Activated CD4-positive, CD25-positive, alpha-beta regulatory T cell (primary cell): ENCODE measurements at places on chromosomes 11 and 22.

DNA sequence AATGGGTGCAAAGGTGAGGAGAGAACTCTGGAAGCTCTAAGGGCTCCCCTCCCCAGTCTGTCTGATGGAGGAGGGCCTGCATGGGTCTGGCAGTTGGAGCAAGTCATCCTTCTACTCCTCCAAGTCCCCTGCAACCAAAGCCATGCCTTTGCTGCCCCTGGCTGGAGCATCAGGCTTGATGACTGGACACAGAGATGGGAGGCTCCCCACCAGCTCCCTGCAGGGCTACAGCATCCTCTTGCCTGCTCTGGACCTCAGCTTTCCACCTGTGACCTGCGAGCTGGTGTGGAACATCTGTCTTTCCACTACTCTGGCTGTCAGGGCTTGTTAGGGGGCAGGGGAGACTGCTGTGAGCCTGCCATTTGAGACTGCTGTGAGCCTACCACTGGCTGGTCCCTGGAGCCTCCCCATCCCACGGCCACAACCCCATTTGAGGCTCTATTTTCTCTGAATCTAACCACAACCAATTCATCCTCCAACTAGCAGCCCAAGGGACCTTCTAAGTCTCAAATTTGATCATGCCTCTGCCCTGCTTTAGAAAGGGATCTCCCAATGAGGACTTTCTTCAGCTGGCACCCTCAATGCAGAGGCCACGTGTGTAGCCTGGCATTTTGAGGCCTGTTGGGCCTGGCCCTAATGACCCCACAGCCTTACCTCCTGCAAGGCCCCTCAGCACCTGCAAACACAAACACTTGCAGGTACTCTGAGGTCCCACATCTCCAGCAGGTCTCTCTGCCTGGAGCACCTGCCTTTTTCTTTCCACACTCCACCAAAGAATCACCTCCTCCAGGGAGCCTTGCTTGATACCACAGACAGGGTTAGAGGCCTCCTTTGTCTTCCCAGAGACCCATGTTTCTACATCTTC is 9.9 kb downstream of the P2RY6 start:
- no peak for DNase-seq

DNA sequence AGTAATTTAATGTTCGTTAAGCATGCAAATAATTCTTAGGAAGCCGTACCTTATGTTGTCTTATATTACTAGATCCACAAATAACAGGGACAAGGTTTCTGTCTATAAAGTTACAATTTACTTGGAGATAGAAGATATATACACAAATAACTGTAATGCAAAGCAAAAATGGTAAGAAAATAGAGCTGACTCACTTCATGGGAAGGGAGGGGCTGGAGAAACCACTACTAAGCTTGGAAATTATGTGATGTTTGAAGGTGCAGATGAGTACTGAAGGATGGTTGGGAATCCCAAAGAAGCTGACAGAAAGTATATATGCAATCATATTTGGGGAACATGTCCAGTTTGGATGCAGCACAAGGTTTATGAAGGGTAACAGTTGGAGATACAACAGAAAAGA is 4.0 kb downstream of the NPAT start:
- DNase-seq, result no peak

DNA sequence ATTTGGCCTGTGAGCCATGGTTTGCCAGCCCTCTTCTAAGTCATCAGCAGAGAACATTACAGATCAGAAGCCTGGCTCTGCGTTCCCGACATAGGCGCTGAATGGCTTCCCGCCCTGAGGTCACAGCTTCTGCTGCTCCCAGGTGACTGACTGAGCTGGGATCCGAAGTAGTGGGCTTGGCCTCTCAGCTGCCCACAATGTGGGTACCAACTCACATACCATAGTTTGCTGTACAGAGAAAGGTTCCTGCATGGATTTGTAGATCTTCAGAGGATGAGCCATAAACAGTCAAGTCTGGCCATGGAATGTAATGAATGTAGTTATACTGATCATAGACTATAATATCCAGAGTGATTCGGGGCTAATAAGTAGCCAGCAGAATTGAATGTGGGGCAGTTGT is 42.6 kb downstream of the TEAD1 start:
- no peak for DNase-seq

DNA sequence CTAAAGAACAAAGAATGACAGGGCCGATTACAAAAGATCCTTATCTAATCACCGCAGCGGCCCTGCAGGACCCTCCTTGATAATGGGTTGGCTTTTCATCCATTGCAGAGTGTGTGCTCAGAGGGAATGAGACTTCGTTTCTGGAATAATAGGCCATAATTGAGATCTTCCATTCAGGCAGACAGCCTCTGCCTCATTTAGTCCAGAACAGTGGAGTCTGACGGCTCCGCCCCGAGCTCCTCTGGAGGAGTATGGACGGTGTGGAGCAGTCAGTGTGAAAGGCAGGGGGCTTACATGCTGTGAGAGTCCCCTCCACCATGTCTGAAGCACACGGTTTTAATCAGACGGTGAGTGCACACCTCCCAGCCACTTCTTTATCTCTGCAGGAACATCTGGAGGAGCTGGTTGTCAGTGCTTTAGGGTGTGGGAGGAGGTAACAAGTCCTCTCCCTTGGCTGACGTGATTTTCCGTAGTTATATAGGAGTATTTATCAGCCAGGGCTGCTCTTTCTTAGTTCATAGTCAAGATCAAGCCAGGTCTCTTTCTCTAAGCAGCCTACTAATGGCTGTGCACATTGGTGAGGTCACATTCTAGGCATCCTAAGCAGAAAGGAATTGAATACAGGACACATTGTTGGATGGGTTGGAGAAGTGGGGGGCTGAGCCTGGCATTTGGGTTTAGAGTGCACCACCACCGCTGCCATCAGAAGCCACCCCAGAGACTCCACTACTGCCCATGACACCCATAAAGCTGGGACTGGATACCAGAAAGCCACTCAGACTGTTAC is 1477.9 kb downstream of the TBC1D22A start:
- DNase-seq, result no peak

- DNase-seq, result no peak
Observed at GRCh38 chr11:8081591-8082250, 710 bp downstream of the TUB start.

DNA sequence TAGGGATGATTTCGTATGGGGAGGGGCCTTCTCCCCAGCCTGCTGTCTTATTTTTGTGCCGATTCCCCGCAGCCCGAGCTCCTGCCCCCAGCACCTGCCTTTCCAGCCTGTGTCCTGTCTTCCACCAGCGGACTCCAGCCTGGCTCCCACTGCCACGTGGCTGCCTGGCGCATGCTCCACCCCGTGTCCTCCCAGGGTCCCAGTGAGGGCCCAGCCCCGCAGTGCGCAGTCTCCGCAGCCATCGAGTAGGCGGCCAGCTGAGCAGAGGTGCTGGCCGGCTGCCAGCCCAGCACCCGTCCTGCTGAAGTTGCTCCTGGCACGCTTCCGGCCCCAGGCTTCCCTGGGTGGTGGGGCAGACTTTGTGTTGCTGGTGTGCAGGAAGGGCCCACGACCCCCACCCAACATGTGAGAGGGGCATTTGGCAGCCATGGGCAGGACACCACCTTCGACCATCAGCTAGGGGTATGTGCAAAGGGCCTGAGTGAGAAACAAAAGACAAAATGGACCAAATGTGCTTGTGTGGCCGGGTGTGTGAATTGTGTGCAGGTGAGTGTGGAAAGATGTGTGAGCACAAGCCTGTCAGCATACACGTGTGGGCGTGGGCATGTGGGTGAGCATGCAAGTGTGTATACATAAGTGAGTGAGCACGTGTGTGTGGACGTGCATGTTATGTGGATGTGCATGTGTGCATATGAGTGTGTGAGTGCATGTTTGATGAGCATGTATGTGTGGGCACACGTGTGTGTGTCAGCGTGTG is 55.9 kb downstream of the RTN4R start:
- DNase-seq, result no peak

GRCh38 chr11:76699451-76700091 is 29.0 kb upstream of the LRRC32 start:
- no peak for DNase-seq
